ENCODE measurements at places on chromosomes 6 and 20.

DNA sequence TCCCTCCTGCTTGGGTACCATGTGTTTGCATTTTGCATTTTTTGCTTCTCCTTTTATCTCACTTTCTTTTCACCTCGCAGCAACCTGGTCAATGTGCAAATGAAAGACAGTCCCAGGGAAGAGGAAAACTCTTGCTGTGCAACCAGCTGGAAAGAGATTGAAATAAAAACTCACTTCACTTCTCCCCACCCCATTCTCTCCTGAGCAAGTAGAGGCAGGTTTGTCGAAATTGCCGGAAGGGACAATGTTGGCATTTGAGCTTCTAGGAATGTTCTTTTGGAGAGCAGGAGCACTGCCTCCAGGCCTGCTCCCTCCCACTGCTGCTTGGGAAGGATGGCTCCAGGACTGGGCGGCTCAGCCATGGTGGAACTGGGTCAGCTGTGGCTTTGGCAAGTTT is 30.6 kb downstream of the KCNG1 start:
- no peak for DNase-seq

GRCh38 chr6:79949233-79949632 is 1.9 kb upstream of the ELOVL4 start:
- peak; percentile 30 for DNase-seq

- no peak for DNase-seq
Observed at GRCh38 chr6:116512734-116513133, 1.3 kb downstream of the CALHM5 start.

DNA sequence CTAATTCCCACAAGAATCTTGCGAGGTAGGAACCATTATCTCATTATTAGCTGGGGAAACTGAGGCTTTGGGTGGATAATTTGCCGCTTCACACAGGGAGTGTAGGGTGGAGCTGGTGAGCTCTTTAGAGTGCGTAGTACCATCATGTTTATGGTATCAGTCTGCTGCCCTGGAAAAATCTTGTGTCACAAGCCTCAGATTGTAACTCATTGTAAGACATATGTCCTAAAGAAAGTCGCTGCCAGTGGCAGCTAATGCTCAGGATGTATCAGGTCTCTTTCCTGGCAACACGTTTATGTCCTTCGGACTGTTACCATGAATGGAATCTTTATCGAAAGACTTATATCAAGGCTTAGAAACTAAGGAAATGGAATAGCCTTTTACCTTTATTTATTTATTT is 1.9 kb downstream of the ZFAND3 start:
- no peak for DNase-seq

DNA sequence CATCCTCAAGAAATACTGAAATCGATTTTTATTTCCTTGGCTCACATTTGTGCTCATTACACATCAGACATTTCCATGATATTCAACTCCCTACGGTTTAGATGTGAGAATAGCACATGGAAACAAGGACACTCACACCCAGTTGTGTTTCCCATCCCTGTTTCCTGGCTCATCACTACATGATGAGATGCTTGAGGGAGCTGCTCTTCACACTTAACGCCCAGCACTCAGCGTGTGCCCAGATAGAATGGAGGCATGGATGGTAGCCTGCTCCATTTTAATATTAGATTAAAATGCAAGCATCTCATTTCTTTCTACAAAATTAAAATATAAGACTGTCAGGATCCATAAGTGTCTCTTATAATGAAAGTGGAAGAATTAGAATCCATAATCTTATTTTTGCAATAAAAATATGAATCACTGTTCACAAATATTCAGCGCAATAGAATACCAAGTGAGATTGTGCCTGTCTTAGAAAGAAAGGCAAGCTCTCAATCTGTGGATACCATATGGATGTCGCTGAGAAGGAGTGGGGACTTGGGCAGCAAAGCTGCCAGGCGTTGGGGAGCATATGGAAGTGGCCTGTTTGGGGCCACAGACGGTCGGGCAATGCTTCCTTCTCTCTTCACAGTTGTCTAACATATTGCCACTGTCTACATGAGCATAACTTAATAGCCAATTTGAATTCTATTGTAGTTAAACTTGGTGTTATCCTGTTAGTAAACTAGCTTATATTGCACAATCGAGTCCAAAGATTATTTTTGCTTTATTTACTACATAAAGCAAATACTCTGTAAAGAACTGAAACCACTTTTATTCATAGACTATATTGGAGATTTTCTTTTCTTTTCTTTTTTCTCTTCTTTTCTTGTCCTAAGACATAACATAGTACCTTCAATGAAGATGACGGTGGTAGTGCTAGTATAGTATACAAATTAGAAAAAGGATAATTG is 206.8 kb upstream of the QKI start:
- DNase-seq = no peak

DNA sequence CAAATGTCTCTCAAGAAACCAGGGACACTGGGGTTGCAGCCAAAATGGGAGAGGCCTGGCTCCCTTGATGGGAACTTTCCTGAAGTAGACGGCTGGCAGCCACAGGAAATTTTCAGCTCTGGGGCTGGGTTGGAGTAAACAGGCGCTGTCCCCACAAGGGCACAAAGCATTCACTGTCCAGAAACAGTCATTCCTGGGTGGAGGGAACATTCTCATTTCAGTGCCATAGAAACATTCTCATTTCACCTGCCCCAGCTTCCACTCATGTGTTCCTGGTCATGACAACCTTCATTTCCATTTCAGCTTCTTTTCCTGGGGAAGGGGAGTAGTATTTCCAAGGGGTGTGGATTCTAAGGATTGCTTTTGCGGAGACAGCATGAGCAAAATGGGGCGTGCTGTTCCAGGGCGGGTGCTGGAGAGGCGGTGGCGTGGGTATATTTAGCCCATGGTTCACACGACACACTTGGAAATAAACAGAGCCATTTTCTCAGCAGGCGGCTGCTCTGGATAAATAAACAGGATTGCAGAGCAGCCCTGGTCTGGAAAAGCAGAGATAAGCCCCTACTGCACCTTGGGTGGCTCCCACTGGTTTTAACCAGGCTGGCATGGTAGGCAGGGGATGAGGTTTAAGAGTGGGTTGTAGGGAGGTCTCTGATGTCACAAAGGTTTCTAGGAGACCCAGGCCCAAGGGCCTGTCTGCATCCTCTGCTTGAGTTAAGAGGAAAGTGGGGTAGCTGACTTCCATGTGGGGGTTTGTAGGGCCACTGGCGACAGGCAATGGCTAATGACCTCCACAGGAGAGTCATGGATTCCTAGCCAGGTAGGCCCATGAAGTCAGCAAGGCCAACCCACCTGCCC is 32.9 kb downstream of the COX4I2 start:
- DNase-seq = no peak

DNA sequence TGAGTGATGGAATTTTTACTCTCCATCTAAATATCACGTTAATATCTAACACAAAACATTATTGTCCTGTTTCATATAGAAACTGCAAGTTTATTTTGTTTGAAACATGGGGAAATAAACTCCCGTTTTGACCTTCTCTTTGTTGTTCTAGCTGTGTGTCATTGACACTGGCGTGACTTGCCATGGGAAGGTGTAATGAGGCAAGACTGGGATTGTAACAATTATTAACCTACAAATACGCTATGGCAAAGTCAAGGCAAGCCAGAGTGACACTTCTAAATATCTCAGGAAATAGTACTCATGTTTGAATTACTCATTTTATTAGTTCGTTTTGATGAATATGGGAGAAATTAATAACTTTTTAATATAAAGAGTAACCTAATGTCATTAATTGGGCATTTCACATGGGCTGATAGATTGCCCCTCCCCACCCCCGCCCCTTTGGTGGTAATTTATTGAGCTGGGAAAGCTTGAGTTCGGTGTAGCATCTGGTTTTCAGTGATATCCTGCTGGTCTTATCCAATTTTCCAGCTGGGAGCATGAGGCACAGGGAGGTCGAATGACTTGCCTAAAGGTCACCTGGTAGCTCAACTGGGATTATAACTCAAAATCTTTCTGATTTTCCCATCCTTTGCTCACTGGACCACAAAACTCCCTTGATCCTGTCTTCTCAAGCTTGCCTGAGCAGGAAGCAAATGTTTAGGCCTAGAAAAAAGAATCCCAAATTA is 380.6 kb upstream of the JAG1 start:
- no peak for DNase-seq

- DNase-seq = no peak
Observed at GRCh38 chr6:2543321-2543720, 207.4 kb downstream of the MYLK4 start.

DNA sequence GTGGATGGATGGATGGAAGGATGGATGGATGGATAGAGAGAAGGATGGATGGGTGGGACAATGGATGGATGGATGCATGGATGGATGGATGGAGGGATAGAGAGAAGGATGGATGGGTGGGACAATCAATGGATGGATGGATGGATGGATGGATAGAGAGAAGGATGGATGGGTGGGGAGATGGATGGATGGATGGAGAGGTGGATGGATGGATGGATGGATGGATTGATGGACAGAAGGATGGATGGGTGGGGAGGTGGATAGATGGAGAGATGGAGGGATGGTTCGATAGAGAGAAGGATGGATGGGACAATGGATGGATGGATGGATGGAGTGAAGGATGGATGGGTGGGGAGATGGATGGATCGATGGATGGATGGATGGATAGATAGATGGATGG is 6.4 kb downstream of the EEF1A2 start:
- DNase-seq = no peak

- no peak for DNase-seq
Observed at GRCh38 chr6:116278854-116279231, 887 bp downstream of the TSPYL1 start.

DNA sequence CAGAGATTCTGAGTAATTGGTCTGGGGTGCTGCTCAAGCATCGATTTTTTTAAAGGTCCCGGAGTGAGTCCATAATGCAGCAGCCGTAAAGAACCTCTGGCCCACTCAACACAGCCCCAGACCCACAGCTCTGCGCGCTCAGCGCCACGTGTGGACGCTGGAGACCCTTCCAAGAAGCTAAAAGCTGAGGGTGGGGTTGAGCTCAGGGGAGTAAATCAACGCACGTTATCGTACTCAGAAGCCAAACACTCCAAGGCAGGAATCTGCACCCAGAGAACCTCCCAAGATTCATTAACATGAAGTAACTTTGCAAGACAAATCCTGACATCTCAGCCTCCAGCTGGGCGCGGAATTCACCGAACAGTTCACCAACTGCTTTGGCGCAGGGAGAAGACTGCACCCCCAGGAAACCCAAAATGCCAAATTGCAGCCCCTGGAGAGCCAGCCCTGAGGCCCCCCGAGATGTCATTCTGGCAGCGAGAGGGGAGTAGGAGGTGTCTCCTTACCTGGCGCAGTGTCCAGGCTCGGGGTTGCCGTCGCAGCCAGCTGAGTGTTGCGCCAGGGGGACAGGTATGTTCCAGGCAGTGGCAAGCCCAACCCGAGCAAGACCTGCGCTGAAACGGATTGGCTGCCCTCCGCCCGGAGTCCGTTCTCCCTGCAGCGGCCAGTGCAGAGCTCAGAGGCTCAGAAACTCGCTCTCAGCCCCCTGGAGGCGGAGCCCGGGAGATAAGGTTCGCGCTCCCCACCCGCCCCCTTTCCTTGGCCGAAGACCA is at the start of gene COL21A1:
TSS of gene COL21A1 (minus strand) at position 700 of the 773 bp plus-strand sequence. CDS start 64,962 bp downstream, outside the sequence.
- no peak for DNase-seq

DNA sequence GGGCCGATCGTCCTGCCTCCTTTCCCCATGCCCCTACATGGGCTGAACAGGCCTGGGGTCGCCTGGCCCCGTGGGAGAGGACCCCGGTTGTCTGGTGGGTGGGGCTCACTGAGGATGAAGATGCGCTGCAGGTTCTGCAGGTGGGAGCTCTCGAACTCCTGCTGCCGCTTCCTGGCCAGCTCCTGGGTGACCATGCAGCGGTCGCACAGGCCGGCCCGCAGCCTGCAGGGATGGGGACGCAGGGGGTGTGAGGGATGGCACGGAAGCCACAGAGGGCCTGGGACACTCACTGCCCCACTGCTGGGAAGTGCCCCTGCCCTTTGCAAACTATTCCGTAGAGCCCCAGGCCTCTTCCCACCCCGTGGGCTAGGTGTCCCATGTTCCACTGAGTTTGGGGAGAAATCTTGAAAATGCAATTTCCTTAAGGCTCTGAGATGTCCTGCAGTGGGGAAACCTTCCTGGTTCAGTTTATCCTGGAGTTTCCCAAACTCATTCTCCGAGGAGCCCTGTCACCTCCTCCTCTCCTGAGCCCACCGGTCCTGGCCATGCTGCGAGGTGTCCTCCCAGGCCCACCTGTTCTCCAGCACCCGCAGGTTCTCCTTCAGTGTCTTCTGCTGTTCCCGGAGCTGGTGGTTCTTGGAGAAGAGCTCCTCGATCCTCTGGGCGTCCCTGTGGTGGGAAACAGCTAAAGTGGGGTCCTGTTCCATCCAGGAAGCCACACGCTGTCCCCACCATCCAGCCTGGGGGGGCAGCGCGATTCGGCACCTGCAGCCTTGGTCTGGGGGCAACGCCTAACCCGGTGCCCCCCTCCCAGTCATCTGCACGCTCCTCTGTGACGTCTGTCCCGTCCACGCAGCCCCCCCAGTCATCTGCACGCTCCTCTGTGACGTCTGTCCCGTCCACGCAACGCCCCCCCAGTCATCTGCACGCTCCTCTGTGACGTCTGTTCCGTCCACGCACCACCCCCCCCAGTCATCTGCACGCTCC is 9.9 kb upstream of the CABLES2 start:
- no peak for DNase-seq

DNA sequence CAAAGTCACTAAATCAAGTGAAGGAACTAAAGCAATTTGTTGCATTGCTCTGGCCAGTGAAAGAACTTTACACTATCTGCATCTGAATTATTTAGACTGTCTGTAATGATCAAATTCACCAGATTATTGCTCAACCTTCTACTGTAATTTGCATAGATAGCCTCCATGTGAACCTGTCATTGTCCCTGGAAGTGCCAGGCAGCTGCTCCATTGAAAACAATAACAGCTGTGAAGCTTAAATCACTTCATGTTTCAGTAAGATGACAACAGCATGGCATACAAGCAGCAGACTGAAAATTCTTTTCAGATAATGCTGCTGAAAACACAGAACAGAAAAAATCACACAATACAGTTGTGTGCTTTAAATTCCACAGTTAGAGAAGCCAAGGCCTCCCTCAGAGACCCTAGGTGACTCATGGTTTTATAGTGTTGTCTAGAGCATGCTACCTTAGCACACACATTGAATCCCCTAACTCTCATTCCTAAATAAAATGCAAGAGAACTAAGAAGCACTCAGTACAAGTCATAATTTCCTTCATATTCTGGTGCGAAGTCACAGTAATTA is 248.9 kb downstream of the TPBG start:
- no peak for DNase-seq

DNA sequence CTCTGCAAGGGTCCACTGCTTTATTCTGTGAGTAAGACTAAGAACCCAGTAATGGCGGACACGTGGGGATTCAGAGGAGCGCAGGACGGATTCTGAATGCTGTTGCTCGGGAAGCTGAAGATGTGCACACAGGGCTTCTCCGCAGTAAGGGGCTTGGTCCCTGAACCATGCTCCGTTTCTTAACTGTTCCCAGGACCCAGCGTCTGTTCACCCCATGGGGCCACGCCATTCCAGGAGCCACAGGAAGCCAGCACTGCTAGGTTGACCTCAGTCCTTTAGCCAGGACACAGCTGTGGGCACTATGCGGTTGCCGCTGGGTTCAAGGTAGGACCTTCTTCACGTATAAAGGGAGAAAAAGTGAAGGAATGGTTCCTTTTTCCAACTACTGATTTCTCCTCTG is 59.8 kb downstream of the IRF4 start:
- DNase-seq = no peak

All from stimulated activated CD4-positive, alpha-beta T cell treated with anti-CD3 and anti-CD28 coated beads, Interleukin-12 subunit alpha, Interleukin-12 subunit beta, amount 100 ng/mL, for 24 hours (primary cell).